Bronchial smooth muscle cell (primary cell): ENCODE measurements at places on chromosomes 7 and 10. TPM values are rescaled to one million over a fixed set of nuclear protein-coding genes. Genes with fewer than 3 reads are reported as not detected.

PTPRN2 gene
- under 0.01 and 0.34 TPM in 2 replicates for total RNA-seq

ZNF655 gene
- 38.6 and 43.2 TPM in 2 replicates for total RNA-seq

PLEKHS1 gene
- total RNA-seq = not detected in 2 replicates

SPDYE6 gene
- total RNA-seq = not detected in 2 replicates

SPOCK2 gene
- total RNA-seq = 0.95 and 2.0 TPM in 2 replicates

CLDN12 gene
- total RNA-seq = 27.9 and 31.5 TPM in 2 replicates

TCERG1L gene
- not detected in 2 replicates for total RNA-seq

MYOZ1 gene
- total RNA-seq = under 0.01 and 0.43 TPM in 2 replicates

CFAP70 gene
- total RNA-seq = 1.4 and 2.1 TPM in 2 replicates

VWA2 gene
- 0.86 and 0.95 TPM in 2 replicates for total RNA-seq

AGBL3 gene
- total RNA-seq = 0.32 and 0.52 TPM in 2 replicates

ANKRD30A gene
- total RNA-seq = not detected in 2 replicates

CDK1 gene
- 0.94 and 4.7 TPM in 2 replicates for total RNA-seq

GPNMB gene
- 264 and 417 TPM in 2 replicates for total RNA-seq

MRC1 gene
- total RNA-seq = not detected in 2 replicates

EBLN1 gene
- not detected in 2 replicates for total RNA-seq

EGFR gene
- 31.7 and 35.5 TPM in 2 replicates for total RNA-seq

EVX1 gene
- not detected in 2 replicates for total RNA-seq

LDB3 gene
- total RNA-seq = under 0.01 and 0.09 TPM in 2 replicates
